ENCODE measurements at places on chromosomes 2 and 18.

DNA sequence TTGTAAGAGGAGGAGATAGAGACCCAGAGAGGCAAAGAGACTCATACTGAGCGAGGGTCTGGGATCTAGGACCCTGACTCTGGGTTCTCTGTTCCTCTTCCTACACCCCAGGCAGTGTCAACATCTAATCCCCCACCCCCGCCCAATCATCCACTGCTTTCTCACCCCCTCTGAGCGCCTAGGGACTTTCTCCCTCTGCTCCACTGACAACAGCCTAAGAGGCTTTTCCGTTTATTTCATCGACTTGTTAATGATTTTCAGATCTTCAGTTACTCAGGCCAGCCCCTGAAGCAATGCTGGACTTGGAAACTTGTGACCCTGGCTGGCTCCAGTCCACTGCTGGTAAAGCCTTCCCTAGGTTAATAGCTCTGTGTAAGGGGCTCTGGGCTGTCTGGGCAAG, 65.1 kb downstream of the TFCP2L1 start:
- no peak for DNase-seq

DNA sequence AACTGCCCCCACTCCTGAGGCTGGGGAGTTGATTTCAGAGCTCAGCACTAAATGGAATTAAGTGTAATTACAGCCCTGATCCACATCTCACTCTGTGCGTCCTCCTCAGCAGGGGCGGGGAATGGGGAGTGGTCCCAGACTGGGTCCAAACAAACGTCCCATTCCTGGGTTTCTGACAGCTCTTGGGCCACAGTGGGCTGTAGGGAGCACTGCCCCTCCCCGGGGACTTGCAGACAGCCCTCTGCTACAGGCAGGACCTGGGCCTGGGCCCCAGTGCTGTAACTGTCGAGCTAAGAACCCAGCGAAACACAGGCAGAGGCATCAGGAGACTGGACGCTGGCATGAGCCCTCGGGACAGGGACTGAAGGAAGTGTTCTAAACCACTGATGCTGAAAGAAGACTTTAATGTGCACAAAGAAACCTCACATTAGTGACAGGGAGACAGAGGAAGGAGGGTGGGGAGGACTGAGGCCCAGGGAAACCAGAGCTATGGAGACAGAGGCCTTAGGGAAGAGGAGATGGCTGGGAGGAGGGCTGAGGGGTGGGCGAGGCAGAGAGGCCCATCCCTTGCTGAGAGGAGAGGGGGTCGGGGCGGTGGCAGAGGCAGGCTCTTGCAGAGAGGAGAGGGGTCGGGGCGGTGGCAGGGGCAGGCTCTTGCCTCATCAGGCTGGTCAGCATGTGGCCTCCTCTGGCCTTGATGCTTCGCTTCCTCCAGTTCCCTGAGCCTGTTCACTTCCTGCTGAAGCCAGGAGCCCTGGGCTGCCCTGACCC, 5.8 kb upstream of the SEMA4C start:
- no peak for DNase-seq

DNA sequence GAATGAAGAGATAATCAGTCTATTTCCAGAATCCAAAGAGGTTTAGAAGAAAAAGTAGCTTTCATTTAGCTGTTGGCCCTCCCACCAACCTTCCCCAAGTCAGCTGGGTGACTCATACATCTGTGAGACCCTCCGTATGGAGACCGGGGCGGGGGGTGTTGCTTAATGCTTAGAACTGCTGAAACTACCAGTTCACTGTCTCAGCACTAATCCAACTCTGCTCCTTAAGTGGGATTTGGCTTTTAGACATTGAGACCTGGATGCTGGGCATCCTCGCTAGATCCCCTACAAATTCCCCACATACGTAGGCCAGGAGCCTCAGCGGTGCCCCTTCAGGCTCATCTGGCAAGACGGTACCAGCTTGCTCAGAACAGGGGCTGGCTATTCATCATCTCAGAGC, at the start of gene SAG:
Gene SAG (plus strand): TSS at position 252 of the 400 bp plus-strand sequence. CDS start 1,374 bp downstream, outside the sequence.
- no peak for DNase-seq

DNA sequence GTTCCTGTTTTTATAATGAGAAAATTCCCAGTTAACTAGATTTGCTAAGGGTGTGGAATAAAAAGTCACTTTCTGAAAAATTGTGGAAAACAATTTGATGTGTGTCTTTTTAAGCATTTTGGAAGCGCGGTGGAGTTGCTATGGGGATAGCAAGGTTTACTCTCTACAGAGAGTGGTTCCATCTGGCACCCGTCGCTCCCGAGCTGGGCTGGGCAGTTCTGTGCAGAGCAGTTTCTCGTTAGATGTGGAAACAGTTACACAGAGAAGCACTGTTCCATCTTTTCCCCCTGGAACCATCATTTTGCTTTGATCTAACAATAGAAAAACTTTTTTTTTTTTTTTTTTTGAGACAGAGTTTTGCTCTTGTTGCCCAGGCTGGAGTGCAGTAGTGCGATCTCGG, 17.4 kb downstream of the LDLRAD4 start:
- DNase-seq, result no peak

- DNase-seq, result peak; percentile 56
Observed at GRCh38 chr2:42978887-42979415, 186.6 kb upstream of the HAAO start.

GRCh38 chr2:145116834-145117725, 597.2 kb upstream of the ZEB2 start:
- no peak for DNase-seq

- DNase-seq, result peak; percentile 30
Observed at GRCh38 chr2:26144031-26144430, 28.9 kb upstream of the GAREM2 start.

DNA sequence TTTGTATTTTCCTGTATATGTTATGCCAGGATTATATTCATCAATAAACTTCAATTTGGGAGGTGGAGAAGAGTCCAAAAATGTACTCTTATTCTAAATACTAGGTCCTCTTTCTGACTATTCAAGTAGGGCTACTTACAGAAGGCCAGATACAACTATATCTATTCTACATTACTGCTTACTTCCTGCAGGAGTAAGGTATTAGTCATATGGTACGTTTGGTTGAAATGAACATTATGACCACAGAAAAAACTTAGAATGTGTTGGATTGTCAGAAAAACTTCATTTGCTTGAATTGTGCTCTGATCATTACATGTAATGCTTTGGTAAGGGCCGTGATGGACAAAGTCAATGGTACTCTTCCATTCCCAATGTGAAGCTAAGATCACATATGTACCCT, 35.0 kb downstream of the STAT4 start:
- DNase-seq, result no peak

DNA sequence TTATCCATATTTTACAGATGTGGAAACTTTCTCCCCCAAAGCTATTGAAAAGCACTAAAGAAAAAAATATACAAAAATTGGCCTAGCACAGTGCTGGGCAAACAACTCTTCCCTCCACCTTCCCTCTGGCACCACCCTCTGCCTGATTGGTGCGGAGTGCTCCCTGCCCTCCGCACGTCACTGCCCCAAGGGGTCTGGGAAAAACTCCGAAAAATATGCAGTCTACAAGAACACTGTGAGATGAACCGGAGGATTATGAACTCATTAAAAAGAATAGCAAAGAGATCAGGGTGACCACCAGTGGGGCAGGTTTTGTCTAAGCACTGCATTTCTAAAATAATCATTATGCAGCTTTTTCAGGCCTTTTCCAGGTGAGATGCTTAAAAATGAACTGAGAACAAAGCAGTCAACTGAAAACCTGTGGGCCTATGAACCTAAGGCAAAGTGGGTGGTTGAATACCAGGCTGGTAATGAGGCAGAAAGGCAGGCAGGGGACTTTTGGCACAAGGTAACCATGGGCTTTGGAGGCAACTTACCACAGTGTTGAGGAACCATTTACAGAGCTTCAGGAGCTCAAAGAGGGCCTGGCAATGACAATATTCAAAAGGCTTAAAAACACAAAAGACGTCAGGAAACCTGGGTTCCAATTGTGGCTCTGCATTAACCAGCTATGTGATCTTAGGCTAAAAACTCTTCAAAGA, 57.5 kb downstream of the AAK1 start:
- no peak for DNase-seq

GRCh38 chr18:58788971-58789875, 75.5 kb upstream of the ZNF532 start:
- no peak for DNase-seq

- no peak for DNase-seq
Observed at GRCh38 chr2:143451642-143452281, 322.5 kb downstream of the ARHGAP15 start.

GRCh38 chr2:74655579-74655978, 1.5 kb downstream of the SEMA4F start:
- no peak for DNase-seq

DNA sequence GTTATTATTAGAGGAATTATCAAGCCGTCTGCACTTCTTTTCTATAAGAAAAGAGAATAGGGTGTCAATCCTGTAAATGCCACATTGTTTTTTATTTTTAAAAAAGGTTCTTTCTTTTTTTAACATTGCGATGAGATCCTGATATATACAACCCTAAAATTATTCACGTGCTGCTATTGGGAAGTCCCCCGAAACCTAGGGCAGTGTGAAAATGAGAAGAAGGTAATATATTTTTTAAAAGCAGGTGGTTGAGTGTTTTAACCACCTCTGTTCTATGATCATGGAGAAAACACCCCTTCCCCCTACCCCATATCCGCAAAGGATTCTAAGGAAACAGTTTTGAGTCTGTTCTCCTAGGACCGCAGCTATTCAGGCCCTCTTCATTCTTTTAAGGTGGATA, 94.5 kb upstream of the KLHL14 start:
- DNase-seq, result no peak

DNA sequence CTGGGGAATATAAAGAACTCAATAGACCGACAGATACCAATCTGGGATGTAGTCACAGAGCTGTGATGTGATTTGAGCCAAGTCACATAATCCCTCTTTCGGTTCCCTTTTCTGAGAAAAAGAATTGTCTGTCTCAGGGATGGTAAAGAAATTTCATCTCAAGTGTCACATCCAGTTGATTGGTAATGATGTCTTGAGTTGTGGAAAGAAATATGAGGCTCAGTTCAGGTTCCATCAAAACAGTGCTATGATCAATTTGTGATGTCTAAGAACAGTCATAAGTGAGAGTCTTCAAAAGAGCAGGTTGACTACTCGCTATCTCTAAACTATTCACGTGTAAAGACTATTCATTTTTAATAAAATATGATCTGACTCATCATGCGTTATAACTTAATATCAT, 223.3 kb downstream of the METTL4 start:
- no peak for DNase-seq

GRCh38 chr18:59699750-59700534, 2.7 kb upstream of the CCBE1 start:
- DNase-seq, result no peak

All from DMS53 (cell line).